ENCODE measurements at places on chromosomes 13 and 19. TPM values are rescaled to one million over a fixed set of nuclear protein-coding genes. Genes with fewer than 3 reads are reported as not detected.
A peak's percentile ranks its signal among the peaks of the same experiment; 100 is the strongest.

The CEACAM7 gene
- 2.1 TPM for total RNA-seq

The C13orf46 gene
- total RNA-seq = 0.52 TPM

The ATP12A gene
- total RNA-seq = not detected

The PSG2 gene
- not detected for total RNA-seq

The COL4A2 gene
- total RNA-seq = 538 TPM

The ZNF665 gene
- total RNA-seq = 2.9 TPM

The ZNF653 gene
- 9.6 TPM for total RNA-seq

The CACTIN gene
- total RNA-seq = 36.5 TPM

The KANK3 gene
- total RNA-seq = 36.0 TPM

The GPR18 gene
- total RNA-seq = not detected

The SMG9 gene
- total RNA-seq = 25.6 TPM

The DDX39A gene
- 44.9 TPM for total RNA-seq

DNA sequence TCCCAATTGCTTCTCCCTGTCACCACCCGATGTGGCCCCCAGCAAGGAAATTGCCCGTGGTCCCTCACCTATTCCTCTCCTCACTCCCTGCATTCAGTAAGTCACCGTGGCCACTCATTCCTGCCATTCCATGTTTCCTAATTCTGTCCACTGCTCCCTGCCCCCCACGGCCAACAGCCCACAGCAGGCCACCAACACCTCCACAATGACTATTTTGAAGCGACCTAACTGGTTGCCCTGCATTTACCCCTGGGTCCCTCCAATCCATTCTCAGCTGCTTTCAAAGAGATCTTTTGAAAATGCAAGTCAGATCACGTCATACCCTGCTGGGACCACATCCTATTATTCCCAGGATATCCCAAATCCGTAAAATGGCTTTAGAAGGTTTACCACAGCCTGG, 210.4 kb downstream of the DCLK1 start:
- peaks cover 4% of the 10 kb centered on the region for H3K4me1 ChIP-seq
- H3K27ac ChIP-seq = no peak overlapping the region
- no peak for DNase-seq
- H3K27me3 ChIP-seq = no peaks in the 10 kb centered on the region

DNA sequence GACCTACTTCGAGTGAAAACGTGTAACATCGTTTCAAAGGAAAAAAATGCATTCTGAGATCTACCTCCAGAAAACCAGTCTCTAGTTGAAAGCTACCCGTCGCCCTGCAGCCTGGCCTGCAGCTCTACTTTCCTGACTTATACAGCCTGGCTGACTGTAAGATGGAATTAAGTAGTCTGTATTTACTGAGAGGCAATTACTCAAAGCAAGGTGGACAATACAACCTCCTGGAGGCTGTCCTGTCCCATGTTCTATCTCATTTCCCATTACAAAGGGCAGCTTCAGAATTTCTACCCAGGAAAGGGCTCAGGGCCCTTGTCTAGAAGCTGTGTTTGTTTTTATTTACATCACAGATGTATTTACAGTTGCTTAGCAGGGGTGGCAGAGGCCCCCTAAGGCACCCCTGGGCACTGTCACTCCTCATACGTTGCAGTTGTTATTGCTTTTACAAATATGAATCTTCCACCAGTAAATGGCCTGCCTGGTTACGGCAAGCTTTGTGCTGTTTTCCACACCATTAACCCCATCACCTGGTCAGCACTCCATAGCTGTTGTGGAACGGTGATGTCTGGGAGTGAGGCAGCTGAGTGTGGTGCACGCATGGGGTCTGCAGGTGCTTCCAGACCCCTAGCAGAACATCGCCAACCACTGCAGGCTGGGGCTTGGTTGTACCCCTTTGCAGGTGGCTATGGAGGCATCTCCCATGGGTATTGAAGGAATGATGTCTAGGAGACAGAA, 46.3 kb upstream of the MTIF3 start:
- H3K36me3 ChIP-seq = no peaks in the 10 kb centered on the region
- H3K4me3 ChIP-seq = no peak overlapping the region
- no peak overlapping the region for H3K27ac ChIP-seq
- no peaks in the 10 kb centered on the region for H3K4me1 ChIP-seq
- no peaks in the 10 kb centered on the region for H3K27me3 ChIP-seq

GRCh38 chr13:109998684-109999533, 212.5 kb upstream of the IRS2 start:
- no peaks in the 10 kb centered on the region for H3K36me3 ChIP-seq
- H3K4me3 ChIP-seq = no peak overlapping the region
- no peak overlapping the region for H3K27ac ChIP-seq
- DNase-seq = no peak

- H3K27me3 ChIP-seq = no peaks in the 10 kb centered on the region
- peak overlapping the region; percentile 95 for H3K27ac ChIP-seq
- H3K4me3 ChIP-seq = no peak overlapping the region
Measured at GRCh38 chr13:23377983-23378632, 55.4 kb downstream of the SACS start.

GRCh38 chr13:98286799-98287198, 109.7 kb upstream of the RNF113B start:
- H3K4me3 ChIP-seq = no peak overlapping the region
- H3K36me3 ChIP-seq = no peaks in the 10 kb centered on the region
- no peaks in the 10 kb centered on the region for H3K4me1 ChIP-seq
- DNase-seq = no peak

DNA sequence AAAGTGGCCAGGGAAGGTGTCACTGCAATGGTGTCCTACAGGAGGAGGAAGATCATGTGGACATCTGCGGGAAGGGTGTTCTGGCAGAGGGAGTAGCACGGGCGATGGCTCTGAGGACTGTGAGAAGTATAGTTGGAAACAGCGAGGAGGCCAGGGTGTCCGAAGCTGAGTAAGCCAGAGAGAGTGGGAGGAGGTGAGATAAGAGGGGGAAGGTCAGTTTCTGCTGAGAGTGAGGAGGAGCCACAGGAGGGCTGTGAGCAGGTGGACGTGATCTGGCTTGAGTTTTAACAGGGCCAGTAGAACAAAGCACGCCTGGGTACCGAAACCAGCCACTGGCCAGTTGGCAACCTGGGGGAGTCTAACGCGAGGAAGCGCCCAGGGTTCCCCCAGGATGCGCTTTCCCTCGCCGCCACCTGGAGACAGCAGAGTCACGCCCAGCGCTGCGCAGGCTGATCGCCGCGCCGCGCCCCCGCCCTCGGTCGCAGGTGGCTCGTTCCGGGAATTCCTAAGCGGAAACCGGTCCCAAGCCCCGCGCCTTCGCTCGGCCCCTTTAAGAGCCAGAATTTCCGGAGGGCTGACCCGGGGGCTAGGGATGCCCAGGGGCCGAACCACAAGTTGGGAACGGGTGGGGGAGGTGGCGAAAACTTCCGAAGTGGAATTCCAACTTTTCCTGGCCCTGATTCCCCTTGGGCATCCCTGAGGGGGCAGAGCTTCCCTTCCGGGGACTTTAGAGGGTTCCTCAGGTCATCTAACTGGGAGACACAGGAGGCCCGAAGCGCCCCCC, 1.1 kb upstream of the LSR start:
- peaks cover 19% of the 10 kb centered on the region for H3K4me1 ChIP-seq
- no peaks in the 10 kb centered on the region for H3K36me3 ChIP-seq
- H3K27me3 ChIP-seq = peaks cover 67% of the 10 kb centered on the region

GRCh38 chr19:51724543-51724942, 752 bp upstream of the HAS1 start:
- H3K4me1 ChIP-seq = peaks cover 13% of the 10 kb centered on the region
- peaks cover 95% of the 10 kb centered on the region for H3K27me3 ChIP-seq
- H3K27ac ChIP-seq = no peak overlapping the region
- H3K4me3 ChIP-seq = no peak overlapping the region
- no peak for DNase-seq
- no peaks in the 10 kb centered on the region for H3K36me3 ChIP-seq

- peaks cover 14% of the 10 kb centered on the region for H3K4me1 ChIP-seq
- H3K27ac ChIP-seq = no peak overlapping the region
- H3K36me3 ChIP-seq = no peaks in the 10 kb centered on the region
Measured at GRCh38 chr13:20157151-20157796, 3.6 kb downstream of the GJA3 start.

- H3K36me3 ChIP-seq = peaks cover 34% of the 10 kb centered on the region
- no peak overlapping the region for H3K27ac ChIP-seq
- no peak for DNase-seq
- peaks cover 25% of the 10 kb centered on the region for H3K4me1 ChIP-seq
- peak overlapping the region; percentile 35 for H3K4me3 ChIP-seq
Measured at GRCh38 chr19:18896421-18896841, 473 bp upstream of the CERS1 start.

GRCh38 chr19:31041461-31041860, 307.8 kb downstream of the TSHZ3 start:
- H3K27me3 ChIP-seq = no peaks in the 10 kb centered on the region
- no peak overlapping the region for H3K4me3 ChIP-seq
- DNase-seq = no peak
- H3K4me1 ChIP-seq = peaks cover 8% of the 10 kb centered on the region
- H3K36me3 ChIP-seq = no peaks in the 10 kb centered on the region

DNA sequence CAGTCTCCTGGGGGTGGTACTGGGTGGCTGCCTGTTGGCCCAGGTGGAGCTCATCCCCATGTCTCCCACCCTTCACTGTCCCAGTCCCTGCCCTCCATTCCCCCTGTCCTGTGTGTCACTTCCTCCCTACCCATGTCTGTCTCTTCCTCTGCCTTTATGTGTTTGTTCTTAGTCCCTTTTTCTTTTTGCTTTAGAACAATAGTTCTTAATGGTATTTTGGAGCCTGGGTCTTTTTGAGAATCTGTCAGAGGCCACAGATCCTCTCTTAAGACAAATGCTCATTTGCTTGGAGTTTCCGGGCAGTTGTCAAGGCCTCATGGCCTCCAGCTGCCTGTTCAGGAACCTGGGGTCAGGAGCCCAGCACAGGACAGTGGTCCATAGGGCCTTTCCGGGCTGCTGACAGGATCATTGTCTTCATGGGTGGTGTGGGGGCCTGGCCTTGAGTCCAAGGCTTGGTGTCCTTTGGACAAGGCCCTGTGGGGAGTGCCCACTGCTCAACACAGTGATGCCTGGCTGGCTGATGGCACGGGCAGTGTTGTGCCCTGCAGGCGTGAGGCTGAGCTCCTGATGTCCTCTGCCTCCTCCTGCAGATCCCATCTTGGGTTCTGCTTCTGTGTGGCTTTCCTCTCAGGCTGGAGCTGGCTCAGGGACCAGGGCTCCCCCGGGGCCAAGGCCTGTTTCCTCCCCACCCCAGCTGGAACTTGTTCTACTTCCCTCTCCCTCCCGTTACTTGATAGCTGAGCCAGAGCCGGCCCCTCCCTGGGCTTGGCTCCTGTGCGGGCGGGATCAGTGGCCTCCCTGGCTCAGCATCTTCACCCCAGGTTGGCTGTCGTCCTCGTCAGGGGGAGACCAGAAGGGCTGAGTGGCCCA, 3.5 kb downstream of the EGLN2 start:
- DNase-seq = no peak
- H3K4me3 ChIP-seq = peak overlapping the region; percentile 98
- H3K27ac ChIP-seq = peak overlapping the region; percentile 78
- no peaks in the 10 kb centered on the region for H3K27me3 ChIP-seq
- peaks cover 86% of the 10 kb centered on the region for H3K4me1 ChIP-seq
- H3K36me3 ChIP-seq = peaks cover 33% of the 10 kb centered on the region

GRCh38 chr19:33712268-33712667, 84.4 kb upstream of the KCTD15 start:
- H3K27me3 ChIP-seq = no peaks in the 10 kb centered on the region
- H3K4me3 ChIP-seq = no peak overlapping the region
- DNase-seq = no peak

DNA sequence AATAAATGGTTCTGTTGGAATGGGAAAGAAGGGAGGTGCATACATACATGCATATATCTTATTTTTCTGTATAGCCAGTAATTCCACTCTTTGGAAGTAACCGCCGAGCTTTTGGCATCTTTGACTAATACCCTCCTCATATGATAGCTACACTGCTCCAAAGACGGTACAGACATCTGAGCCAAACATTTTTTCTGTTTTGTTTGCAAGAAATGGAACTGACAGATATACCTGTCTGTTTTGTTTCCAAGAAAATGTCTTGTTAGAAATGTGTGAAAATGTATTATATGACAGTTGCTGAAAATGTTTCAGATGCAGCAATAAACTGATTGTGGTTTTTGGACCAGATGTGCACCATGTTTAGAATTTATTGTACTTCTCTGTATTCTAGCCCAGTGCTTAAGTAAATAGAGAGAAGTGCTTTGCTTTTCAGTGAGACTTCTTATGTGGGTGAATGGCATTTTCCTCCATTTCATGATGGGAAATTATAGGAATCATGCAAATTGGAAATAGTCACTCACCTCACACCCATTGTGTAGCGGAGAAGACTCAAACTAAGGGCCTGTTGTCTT, 396.9 kb downstream of the KCNRG start:
- H3K4me1 ChIP-seq = peaks cover 29% of the 10 kb centered on the region
- no peak for DNase-seq
- no peaks in the 10 kb centered on the region for H3K36me3 ChIP-seq
- H3K27ac ChIP-seq = no peak overlapping the region

GRCh38 chr13:105672881-105673280, 862.6 kb downstream of the EFNB2 start:
- no peaks in the 10 kb centered on the region for H3K36me3 ChIP-seq
- H3K4me1 ChIP-seq = no peaks in the 10 kb centered on the region
- H3K4me3 ChIP-seq = no peak overlapping the region
- no peaks in the 10 kb centered on the region for H3K27me3 ChIP-seq

Measured in esophagus muscularis mucosa (tissue), 4 donors.